ENCODE measurements at places on chromosomes 6 and 20.

GRCh38 chr20:20167698-20168097 lies 115.4 kb downstream of the CFAP61 start:
- no peak for DNase-seq

DNA sequence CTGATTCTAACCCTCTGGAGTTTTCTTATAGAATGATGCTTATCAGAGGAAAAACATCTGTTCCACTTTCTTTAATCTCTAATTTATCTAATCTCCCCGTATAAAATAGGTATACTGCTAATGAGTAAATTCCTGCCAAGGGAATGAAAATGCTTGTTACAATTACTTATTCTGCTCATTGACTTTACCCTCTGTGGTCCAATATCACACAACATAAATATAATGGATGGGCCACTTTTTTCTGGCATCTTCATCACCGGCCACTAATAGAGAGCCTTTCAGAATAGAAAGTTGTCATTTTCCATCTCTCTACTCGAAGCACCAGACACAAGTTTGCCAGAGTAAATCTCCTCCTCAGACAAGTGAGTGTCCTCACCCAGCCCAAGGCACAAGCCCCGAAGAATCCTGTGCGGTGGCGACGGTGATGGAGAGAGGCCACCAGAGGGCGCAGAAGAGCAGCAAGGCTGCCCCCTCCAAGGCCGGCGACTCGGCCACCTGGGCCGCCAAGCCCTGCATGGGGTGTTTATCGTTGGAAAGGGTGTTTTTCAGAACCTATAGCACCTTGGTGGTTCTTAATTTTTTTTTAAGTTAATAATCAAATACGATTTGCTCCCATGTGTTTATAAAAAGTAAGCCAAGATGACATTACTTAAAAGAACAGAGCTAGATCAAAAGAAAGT lies 212.9 kb upstream of the ARID1B start:
- peak; percentile 8 for DNase-seq

GRCh38 chr6:40340196-40340595 lies 247.0 kb downstream of the LRFN2 start:
- DNase-seq, result no peak

DNA sequence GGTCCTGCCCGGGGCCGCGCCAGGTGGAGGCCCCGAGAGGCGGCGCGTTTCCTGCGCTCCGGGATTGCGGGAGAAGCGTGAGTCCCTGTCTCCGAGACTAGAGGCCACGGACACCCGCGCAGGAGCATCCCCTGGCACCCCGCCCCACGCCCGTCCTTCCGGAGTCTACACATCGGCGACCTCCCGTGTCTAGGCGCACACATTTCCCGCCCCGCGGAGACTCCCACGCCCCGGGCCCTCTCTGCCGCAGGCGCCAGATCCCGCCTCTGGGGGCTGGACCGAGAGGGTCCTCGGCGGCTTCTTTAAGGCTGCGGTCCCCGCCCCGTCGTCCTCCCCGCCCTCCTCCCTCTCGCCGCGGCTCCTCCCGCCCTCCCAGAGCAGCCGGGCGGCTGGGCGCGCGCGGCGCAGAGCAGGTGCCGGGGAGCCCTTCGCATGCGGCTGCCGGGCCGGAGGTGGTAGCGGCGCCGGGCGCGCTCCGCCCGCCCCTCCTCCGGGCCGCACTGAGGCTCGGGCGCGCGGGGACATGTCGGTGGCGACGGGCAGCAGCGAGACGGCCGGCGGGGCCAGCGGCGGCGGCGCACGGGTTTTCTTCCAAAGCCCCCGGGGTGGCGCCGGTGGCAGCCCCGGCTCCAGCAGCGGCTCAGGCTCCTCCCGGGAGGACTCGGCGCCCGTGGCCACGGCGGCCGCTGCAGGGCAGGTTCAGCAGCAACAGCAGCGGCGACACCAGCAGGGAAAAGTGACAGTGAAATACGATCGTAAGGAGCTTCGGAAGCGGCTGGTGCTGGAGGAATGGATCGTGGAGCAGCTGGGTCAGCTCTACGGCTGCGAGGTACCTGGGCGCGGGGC lies at the start of gene PPP1R14C:
TSS of gene PPP1R14C (plus strand) at position 375 of the 846 bp plus-strand sequence. CDS start at position 524, 149 bp downstream.
- no peak for DNase-seq

DNA sequence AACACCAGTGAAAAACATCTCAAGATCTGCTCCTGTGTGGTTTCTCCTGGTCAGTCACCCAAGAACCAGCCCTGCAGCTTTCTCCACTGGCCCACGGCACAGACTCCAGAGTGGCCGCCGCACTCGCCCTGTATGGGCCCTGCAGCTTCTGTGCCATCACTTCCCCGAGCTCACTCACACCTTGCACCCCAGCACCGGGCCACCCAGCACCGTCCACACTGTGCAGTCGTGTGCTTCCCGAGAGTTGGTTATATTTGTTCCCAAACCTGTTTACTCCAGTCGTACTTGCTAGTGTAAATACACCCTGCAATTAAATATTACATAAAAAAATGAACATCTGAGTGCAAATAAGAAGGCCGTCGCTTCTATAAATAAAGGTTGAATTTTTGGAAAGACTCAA lies 341.7 kb downstream of the CDH26 start:
- no peak for DNase-seq

- no peak for DNase-seq
Observed at GRCh38 chr6:15410752-15411151, 164.9 kb downstream of the JARID2 start.

- DNase-seq, result no peak
Observed at GRCh38 chr20:46549188-46549972, 1.1 kb downstream of the OCSTAMP start.

- no peak for DNase-seq
Observed at GRCh38 chr20:46774236-46774635, 64.8 kb downstream of the SLC2A10 start.
